ENCODE measurements at places on chromosomes 3 and 15.

- no peak for DNase-seq
These were observed 16.5 kb upstream of the FAM3D start for GRCh38 chr3:58683001-58683458.

DNA sequence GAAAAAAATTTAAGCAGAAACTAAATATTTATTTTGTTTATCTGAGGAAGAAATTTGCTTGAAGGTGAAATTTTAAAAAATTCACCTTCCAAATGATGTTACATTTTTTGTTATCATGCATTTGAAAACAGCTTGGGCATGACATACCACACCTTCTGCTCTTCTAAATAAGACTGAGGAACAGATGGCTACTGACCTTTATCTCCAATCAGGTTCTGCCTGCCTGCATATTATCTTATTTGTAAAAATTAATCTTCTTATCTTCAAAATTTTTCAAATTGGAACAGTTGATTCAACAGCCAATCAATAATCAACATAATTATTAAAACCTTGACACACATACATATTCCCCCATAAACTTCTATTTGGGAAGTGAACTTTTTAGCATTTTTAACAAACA lies 641.8 kb upstream of the ZNF385D start:
- no peak for DNase-seq

- DNase-seq: no peak
These were observed 24.8 kb downstream of the GABRA5 start for GRCh38 chr15:26891448-26892181.

DNA sequence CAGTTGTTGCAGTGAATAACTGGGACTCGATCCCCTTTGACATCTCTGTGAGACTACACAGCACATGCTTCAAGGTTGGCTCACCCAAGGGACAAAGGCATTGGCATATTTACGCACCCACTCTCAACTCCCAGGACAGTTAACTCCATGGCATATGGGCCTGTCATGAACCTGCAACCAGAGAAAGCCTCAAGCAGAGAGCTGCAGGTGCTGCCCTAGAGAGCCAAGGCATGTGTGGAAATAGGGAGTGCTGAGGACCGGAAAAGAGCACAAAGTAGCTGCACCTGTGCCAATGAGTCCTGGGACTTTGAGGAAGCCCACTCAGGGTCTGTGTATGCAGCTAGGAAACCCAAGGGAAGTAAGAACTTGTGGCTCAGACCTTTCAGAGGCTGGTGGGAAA lies 32.9 kb upstream of the SLC24A5 start:
- DNase-seq: no peak

DNA sequence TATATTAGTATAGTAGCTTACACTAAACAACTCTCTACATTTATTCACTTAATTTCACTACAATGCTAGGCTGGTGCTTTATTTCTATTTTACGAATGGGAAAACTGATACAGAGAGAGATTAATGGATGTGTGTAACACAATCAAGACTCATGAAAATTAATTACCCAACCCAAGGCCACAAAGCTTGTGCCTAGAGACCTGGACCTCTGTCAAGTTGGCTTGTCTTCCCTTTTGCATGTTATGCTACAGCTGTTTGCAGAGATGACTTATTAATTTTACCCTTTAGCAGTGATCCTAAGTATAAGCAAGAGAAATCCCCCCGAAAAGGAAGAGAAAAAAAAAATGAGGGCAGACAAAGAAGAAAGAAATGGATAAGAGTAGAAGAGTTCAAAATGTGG lies 162.5 kb downstream of the C3orf38 start:
- DNase-seq: no peak

DNA sequence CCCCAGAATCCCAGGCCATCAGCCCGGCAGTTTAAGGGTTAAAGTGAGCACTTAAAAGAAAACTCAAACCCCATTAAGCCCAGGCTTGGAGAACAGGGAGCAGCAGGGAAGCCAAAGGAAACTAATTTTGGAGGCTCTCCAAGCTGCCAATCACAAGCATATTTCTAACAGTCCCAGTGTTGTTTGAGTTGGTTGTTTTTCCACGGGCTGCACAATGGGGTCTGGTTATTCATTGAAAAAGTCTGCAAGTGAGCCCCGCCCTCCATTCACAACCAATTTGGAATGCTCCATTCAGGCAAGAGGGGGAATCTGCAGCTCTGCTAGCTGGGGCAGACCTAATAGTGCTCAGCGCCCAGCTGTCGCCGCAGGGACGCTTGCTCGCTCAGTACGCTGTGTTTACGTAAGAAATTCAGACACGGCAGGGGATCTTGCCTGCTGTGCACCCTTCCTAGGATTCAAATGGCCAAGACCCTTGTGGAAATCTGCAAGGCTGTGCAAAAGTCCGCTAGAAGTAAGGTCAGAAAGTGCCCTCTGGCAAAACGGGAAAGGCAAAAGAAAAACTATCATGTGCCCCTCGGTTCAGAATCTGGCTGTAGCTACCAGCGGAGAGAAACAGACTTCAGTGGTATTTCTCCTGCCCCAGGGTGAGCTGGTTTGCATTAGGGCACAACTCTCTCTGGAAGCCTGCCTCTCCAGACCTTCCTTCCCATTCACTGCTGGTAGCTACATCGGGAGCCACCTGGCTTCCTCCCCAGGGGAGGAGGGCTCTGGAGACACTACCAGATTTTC lies 11.0 kb downstream of the ETV5 start:
- no peak for DNase-seq

GRCh38 chr15:73141216-73141900 lies 89.1 kb downstream of the NEO1 start:
- no peak for DNase-seq

DNA sequence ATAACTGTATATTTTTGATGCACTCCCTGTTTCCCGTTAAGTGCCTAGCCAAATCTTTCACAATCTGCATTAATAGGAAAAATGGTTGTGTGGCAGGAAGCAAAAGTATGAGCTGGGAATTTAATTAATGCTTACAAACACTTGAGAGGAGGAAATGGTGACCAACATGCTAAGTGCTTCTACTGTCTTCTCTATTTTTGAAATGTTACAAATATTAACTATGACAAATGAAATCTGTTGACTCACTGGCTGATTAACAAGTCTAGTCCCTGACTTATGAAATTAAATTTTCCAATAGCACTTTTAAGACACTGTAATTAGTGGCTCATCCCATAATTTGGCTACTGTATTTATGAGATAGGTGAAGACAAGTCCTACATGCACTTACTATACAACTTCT lies 446.9 kb upstream of the DPPA4 start:
- DNase-seq: no peak

DNA sequence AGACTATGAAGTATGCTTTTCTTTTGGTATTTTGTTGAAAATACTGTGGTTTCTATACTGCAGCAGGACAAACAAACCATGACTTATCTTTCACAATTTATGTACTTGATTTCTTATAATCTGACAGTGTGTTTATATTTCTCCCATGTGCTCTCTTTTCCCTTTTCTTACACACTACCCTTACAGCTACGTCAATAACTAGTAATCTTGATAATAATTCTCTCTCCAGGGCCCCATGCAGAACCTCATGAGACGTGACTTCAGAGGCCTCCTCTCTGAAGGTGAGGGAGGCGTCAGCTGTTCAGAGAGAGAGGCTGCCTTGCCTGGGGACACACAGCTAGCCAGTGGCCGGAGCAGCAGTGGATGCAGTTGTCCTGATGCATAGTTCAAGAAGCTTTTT lies 35.9 kb downstream of the KY start:
- no peak for DNase-seq

GRCh38 chr3:23806534-23807423 lies 1.0 kb downstream of the UBE2E1 start:
- DNase-seq: no peak

DNA sequence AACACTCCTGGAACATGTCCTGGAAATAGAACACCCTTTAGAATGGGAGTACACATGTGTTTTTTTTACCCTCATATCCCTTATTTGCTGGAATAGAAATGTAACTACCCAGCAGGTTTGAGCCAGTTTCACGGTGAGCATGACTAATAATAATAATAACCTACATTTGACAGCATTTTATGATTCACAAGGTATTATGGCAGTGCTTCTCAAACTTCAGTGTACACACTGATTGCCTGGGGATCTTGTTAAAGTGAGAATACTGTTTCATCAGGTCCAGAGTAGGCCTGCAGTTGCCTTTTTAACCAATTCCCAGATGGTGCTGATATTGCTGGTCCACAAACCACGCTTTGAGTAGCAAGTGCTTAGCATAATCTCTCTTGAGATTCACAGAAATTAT lies 63.9 kb downstream of the NFKBIZ start:
- DNase-seq: no peak

- DNase-seq: no peak
These were observed 32.9 kb upstream of the FBLN2 start for GRCh38 chr3:13515786-13516759.

DNA sequence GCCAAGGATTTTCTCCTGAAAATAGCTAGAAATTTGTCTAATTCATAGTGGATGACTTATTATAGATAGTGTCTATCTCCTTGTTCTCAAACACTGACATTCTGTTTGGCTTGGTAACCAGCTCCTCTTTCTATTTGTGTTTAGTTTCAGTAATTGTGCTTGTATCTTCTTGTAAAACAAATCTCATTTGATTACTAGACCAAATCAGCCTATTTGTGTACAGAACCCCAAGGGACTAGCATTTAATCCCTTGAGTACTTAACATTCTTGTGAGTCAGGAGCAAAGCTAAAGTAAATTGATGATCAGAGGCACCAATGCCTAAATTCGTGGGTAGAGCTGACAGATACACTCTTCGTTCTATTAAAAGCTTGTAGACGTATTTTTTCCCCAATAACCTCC lies 306.5 kb upstream of the SLITRK3 start:
- DNase-seq: no peak

- no peak for DNase-seq
These were observed 82.8 kb downstream of the PPARG start for GRCh38 chr3:12371525-12372140.

- no peak for DNase-seq
These were observed 112.3 kb downstream of the GALK2 start for GRCh38 chr15:49282366-49282765.

- DNase-seq: no peak
These were observed 2.0 kb upstream of the MECOM start for GRCh38 chr3:169665264-169666075.

DNA sequence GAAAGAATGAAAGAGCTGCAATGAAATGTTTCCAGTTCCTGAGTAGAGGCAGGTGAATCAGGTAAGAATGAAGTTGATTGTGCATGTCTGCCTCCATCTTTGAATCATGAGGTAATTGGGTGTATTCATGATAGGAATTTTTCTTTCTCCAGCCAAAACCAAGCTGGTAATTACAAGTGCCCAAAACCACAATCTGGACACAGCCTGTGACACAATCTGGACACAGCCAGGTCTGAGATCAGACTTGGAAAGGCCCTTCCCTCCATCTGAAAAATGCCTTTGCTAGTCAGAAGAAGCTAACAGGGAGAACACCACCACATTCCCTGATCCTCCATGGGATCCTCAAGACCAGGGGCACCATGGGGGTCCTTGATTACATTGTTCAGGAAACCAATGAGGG lies 338.5 kb upstream of the THBS1 start:
- DNase-seq: no peak

- no peak for DNase-seq
These were observed 32.7 kb downstream of the EBLN2 start for GRCh38 chr3:73094129-73094528.

GRCh38 chr3:31081018-31081662 lies 186.7 kb upstream of the GADL1 start:
- DNase-seq: no peak

DNA sequence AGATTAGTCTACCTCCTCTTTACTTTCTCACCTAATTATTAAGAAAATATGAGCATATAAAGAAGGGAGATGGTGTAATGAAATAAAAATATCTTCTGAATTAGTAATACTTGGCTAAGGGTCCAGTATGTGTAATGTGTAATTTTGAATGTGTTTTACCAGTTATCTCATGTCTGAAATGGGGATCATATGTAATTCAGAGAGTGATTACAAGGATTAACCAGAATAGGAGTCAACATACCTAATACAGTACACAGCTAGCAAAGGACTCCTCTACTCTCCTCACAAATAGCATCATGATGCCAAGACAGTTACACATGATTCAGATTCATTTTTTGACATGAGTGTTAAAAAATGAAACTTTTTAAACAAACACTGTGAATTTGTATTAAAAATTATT lies 570.4 kb downstream of the SI start:
- DNase-seq: no peak

DNA sequence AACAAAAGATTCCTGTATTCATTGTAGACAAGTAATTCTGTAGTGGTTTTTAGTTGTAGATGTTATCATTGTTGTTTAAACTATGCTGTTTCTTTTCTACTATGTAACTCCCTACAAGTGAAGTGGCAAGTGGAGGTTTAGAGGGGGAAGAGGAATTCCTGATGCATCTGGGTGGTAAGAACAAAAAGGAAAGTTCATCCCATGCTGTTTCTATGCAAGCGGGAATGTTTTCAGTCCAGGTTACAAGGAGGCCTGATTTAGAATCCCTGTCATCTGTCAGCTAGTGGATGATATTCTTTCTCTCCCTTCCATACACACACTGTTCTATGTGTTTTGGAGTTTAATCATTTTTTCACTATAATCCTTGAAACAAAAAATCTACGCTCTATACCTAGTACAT lies 67.4 kb downstream of the IMPG2 start:
- no peak for DNase-seq

All from activated CD8-positive, alpha-beta memory T cell treated with anti-CD3 and anti-CD28 coated beads for 1 hour (primary cell).